Muscle of back (tissue), 13 donors: ENCODE measurements at places on chromosomes 6 and 20. TPM values are rescaled to one million over a fixed set of nuclear protein-coding genes. Genes with fewer than 3 reads are reported as not detected.

Gene PDE7B
- polyA plus RNA-seq: 7.2 TPM

Gene WFDC12
- polyA plus RNA-seq: not detected

Gene SCRT2
- 0.18 TPM for polyA plus RNA-seq

GRCh38 chr20:58251979-58252591 lies 23.6 kb upstream of the ANKRD60 start:
- DNase-seq: no peak

GRCh38 chr6:140988780-140989179 lies 1143.9 kb upstream of the GJE1 start:
- no peak for DNase-seq

GRCh38 chr6:18289283-18289682 lies 25.0 kb upstream of the DEK start:
- DNase-seq: no peak

GRCh38 chr20:19336631-19337030 lies 124.2 kb downstream of the SLC24A3 start:
- no peak for DNase-seq
